Activated CD8-positive, alpha-beta memory T cell treated with anti-CD3 and anti-CD28 coated beads for 24 hours (primary cell): ENCODE measurements at places on chromosomes 6 and 20.

DNA sequence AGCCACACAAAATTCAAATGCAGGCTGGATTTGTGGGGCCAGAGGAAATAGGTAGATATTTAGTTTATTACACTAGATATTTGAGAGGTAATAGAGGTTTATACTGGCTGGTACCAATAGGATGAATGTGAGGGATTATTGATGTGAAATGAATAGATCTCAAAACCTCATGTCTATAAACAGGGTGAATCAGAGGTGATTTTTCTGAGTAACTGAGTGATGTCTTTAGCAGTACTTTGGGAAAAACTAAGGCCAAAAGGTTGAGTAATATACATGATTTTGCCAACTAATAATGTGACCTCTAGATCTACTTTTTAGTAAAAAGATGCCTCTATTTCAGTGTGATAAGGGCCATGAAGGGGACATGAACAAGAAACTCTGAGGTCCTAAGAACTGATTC lies 86.8 kb downstream of the HAO1 start:
- no peak for DNase-seq

DNA sequence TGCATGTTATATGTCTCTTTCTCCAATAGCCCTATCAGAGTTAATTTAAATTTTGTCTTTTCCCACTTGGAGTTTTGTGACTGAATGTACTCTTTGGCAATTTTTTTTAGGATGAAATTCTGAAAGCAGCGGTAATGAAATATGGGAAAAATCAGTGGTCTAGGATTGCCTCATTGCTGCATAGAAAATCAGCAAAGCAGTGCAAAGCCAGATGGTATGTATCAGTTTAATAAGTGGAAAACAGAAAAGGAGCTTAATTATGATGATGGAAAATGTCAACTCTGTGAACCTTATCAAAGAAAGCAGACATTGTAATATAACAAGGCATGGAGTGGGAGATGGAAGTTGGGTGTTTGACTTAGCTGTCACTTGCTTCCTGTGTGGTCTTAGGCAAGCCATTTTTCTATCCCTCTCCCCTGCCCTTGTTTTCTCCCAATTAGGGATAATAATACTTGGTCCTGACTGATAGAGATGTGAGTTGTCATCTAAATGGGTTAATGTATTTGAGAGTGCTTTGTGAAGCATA lies 2.7 kb downstream of the CDC5L start:
- DNase-seq, result no peak

- DNase-seq, result no peak
Measured at GRCh38 chr20:59616306-59616705, 12.0 kb downstream of the PHACTR3 start.

GRCh38 chr6:104183816-104184435 lies 675.8 kb downstream of the HACE1 start:
- no peak for DNase-seq

DNA sequence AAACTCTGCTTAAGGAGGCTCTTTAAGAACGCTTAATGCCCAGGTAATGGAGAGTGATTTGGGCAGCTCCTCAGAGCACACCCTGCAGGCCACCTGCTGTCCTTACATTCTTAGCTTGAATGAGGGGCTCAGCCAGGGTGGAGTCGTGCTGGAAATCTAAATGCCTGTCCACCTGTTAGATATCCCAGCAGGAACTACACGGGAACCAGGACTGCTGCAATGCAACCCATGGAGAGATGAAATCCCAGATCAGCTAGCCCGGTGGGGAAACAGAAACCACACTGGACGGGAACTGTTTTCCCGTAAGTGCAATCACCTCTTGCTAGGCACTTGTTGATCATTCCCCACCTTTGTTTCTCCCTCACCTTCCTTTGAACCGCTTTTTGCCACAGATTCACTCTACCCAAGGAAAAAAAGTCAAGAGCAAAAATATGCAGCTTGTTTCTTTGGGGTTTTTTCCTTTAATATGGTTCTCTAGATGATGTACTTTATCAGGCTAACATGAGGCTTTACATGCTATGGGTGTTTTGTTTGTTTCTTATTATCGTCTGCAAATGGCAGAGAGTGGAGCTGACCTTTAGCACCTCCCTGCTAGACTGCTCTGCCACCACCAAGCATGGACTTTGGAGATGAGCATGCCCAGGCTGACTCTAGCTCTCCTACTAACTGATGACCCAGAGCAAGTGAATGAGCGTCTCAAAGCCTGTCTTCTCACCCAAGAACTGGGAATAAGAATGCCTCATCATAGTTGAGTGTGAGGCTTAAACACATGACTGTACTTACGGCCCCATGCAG lies 125.9 kb upstream of the TNFAIP3 start:
- DNase-seq, result no peak

DNA sequence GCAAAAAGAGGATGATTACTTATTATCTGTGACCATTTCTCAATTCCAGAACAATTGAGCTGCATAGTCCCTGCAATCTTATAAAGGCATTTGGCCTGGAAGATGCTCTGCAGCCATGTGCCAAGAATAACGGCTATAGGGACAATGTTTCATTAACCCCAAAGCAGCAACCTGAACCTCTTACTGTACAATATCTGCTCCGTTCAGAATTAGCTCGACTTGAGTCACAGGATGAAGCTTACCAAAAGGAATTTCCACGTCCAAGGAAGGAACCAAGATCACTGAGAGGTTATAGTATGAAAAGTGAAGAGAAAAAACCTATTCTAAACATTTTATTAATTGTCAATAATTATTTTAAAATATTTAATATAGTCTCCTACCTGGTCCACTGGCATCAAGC lies 167.3 kb upstream of the GMDS start:
- DNase-seq, result no peak

DNA sequence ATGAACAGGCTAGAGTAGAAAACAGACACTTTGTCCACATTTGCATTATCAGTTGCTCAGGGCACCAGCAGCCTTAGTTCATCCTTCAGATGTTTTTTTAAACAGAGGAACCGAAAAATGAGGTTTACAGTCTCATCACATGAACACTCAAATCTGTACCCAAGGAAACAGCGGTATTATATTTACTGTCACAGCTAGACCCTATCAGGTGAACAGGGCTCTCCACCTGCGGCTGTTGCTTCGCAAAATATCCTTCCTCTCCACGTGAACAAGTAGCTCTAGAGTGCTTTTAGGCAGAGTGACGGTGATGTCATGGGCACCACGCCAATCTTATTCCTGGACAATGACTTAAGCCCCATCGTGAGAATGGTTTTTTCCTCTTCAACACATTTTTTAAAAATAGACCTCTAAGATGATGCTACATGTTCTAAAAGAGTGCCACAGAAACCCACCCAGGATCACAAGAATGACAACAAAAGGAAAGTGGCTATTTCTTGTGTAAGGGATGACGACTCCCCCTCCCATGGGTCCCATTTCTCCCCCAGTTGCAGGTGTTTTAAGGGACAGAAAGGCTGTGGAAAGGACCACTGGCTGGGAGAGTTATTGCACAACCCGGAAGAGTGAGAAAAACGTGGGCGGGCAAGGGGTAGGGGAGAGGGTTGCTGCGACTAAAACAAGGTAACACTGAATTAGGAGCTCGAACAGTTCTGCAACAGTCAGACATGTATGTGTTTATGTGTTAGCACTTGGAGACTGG lies 77.7 kb downstream of the EFHC1 start:
- no peak for DNase-seq

GRCh38 chr20:20085812-20086211 lies 33.5 kb downstream of the CFAP61 start:
- DNase-seq, result no peak

- DNase-seq, result peak; percentile 71
Measured at GRCh38 chr6:37783856-37784584, 35.5 kb upstream of the ZFAND3 start.

- no peak for DNase-seq
Measured at GRCh38 chr20:34968042-34968775, 12.5 kb downstream of the MYH7B start.

DNA sequence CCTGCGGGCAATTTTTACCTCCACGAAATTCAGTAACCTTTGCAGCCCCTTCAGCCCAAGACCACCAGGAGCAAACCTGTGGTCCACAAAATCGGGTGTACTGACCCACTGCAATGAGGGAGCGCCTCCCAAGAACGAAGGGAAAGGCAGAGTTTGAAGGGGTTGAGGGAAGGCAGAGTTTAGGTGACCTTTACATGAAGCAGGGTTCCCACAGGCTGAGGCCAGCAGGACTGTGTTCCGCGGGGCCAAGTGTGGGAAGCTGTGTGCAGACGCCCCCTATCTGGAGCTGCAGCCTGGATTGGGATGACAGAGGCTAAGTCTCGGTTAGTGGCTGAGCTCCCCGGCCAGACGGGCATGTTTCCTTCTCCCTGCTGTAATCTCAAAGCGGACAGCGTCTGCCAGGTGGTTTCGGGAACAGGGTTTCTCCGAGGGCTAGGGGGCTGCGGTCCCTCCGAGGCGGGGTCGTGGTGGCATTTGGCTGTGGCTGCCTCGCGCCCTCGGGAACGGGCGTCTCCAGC lies 826 bp upstream of the PYGB start:
- no peak for DNase-seq

DNA sequence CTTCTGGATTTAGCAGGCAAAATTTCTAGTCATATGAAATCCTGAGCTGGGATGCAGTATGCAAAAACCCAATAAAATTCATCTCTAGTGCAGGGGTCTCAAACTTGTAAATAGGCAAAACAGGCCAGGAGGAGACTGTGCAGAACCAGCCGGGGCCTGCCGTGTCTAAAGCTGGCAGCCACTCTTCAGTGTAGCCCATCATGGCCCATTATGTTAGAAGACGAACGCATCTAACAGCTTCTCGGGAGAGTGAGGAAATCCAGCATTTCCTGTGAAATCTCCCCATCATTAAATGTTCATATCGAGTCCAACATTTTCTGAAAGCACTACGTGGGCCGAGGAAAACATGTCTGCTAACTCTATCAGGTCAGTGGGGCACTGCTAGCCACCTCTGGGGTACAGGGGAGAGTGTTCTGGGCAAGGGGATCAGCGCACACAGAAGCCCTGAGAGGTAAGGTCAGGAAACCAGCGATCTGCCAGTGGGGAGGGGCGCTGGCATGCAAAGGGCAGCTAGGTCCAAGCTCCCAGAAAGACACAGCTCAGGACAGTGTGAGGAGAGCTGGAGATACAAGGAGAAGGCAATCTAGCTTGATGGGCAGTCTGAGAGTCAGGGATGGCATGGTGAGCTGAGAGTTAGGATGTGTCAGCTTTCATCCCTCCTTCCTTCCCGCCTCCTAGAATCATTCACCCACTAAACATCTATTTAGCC lies 144.2 kb downstream of the PREX1 start:
- DNase-seq, result no peak

DNA sequence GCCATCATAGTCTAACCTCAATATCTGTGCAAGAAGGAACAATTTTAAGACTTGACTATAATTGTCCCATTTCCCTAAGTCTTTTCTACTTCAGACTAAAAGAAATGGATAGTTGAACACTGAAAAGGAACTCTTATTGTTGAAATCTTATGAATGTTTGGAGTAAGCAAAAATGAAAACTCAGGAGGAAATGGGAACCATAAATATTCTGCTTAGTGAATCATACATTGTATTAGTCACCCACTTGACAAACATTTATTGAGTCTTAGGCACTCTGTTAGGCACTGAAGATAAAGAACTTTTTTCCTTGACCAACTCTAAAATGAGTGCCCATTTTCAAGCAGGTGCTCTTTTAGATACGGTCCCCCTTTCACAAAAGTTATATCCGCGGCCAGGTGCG lies 8.7 kb downstream of the CCDC170 start:
- no peak for DNase-seq

- no peak for DNase-seq
Measured at GRCh38 chr6:35419417-35419816, 32.7 kb upstream of the FANCE start.

DNA sequence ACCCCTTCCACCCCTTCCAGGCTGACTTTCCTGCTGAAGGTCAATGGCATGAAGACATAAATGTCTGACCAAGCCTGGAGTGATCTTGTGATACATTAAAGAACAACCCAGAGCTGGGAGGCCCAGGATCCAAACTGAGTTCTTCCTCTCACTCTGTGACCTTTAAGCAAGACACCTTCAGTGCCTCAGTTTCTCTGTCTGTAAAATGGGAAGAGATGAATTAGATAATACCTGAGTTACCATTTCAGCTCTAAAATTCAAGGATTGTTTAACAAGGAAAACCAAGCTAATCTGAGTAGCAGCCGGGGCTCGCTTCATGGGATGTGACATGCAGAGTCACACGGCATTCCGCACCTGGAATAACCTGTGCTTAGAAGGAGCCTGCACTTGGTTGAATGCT lies 7.0 kb upstream of the NFATC2 start:
- no peak for DNase-seq

- DNase-seq, result no peak
Measured at GRCh38 chr6:75932067-75932466, 140.4 kb downstream of the IMPG1 start.

GRCh38 chr20:18906046-18906445 lies 92.5 kb downstream of the SCP2D1 start:
- no peak for DNase-seq

- DNase-seq, result no peak
Measured at GRCh38 chr6:80105972-80106417, 476 bp upstream of the BCKDHB start.

DNA sequence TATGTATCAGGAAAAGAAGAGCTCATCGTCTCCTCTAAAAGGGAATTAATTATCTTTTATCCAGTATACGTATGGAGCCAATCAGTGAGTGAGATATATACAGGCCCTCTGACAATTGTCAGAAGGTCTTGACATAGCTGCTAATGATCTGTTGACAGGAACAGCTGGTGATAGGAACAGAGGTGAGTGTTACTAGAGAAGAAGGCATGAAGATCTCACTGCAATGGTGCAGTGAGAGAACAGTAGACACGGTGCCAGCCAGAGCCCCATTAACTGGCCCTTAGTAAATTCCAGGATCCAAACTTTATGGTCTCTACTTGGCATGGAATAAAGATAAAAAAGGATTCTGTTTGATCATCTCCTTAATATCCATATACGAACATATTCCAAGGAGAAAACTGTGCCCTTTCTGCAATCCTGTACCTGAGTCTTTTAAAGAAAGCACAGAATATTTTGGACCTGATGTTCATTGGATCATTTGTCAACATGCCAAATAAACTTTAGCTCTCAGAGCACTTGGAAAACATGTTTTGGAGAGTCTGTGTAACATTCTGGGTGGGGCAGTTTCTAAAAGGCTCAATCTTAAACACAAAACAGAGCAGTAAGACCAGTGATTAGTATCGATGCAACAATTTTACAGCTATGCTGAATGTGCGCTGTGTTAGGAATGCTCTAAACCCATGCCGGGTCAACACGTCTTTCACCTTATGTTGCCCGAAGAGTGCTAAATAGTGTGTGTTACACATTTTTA lies 135.8 kb upstream of the CITED2 start:
- DNase-seq, result no peak

DNA sequence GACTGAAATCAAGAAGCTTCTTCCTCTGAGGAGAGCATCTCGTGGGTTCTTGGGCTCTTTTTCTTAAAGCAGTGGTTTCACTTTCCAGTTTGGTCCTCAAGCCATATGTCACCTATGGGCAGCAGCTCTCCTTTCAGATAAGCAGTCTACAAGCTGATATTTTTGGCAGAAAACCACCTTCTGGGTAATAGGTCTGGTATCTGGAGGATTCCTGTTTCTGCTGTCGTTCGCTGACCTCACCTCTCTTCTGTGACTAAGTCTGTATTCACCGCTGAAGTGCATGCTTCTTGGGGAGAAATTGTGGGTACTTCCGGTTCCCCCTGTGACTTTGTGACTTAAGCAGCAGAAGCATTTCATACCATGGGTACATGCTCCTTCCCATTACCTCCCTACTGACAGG lies 193.6 kb downstream of the EDN1 start:
- no peak for DNase-seq
